ENCODE measurements at places on chromosomes 4 and X. TPM values are rescaled to one million over a fixed set of nuclear protein-coding genes. Genes with fewer than 3 reads are reported as not detected.

CRMP1 gene
- total RNA-seq = 0.59 TPM

- no peak for DNase-seq
Observed at GRCh38 chrX:40976981-40977380, 108.3 kb upstream of the USP9X start.

C4orf54 gene
- not detected for total RNA-seq

DNA sequence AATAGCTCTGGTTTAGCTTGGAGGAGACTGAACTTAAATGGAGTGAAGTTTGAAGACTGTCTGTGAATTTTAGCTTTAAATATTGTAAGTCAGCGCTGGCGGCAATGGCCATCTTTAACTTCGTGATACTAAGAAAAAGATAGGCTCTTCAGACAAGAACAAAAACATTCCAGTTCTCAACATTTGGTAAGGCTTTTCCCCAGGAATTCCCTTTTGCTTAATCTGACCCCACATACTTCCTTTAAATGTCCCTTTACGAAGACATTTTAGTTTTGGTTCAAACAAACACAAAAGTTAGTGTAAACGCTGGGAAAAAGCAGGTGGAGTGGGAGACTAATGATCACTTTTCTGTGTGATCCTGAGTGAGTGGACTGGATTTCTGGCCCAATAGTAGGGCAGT, 106.2 kb downstream of the MAML3 start:
- no peak for DNase-seq

DNA sequence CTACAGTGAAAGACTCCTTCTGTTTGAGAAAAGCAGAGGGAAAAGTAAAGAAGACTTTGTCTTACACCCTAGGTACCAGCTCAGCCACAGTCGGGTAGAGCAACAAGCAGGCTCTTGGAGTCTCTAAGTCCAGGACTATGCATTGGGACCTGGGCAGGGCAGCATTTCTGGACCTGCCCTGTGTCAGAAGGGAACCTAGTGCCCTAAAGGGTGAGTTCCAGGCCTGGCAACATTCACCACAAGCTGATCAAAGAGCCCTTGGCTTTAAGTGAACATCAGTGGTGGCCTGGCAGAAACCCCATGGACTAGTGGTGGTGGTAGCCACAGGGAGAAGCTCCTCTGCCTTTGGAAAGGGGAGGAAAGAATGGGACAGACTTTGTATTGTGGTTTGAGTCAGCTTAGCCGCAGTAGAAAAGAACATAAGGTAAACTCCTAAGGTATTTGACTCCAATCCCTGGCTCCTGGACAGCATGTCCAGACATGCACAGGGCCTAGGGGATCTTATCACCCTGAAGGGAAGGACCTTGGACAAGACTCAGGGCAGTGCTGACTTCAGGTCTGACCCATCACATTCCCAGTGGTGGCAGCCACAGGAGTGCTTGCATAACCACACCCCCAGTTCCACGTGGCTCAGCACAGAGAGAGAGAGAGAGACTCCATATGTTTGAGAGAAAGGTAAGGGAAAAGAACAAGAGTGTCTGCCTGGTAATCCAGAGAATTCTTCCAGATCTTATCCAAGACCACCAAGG, 32.6 kb downstream of the CCDC158 start:
- DNase-seq = no peak

GRCh38 chrX:105098812-105099211, 121.7 kb downstream of the TEX13A start:
- no peak for DNase-seq

DNA sequence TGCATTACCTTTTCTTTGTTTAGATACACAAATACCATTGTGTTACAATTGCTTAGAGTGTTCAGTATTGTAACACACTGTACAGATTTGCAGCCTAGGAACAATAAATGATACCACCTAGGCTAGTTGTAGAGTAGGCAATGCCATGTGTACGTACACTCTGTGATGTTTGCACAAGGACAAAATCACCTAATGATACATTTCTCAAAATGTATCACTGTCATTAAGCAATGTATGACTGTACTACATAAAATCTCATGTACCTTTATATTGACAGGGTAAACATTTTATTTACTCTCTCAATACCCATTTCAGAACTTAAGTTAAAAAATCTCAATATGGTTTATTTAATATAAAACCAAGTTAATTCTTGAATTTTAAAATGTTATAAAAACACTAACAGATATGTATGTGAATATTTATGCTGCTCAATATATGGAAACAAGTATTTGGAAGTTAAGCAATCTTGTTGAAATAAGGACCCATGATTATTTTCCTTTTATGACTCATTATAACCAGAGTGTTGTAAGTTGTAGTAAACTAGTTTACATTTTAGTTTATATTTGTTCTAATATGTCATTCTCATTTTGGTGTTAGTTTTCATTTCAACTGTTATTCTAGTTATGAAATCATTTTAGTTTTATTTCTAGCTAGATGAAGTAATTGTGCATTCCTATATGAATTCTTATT, 409.2 kb downstream of the TLL1 start:
- no peak for DNase-seq

DNA sequence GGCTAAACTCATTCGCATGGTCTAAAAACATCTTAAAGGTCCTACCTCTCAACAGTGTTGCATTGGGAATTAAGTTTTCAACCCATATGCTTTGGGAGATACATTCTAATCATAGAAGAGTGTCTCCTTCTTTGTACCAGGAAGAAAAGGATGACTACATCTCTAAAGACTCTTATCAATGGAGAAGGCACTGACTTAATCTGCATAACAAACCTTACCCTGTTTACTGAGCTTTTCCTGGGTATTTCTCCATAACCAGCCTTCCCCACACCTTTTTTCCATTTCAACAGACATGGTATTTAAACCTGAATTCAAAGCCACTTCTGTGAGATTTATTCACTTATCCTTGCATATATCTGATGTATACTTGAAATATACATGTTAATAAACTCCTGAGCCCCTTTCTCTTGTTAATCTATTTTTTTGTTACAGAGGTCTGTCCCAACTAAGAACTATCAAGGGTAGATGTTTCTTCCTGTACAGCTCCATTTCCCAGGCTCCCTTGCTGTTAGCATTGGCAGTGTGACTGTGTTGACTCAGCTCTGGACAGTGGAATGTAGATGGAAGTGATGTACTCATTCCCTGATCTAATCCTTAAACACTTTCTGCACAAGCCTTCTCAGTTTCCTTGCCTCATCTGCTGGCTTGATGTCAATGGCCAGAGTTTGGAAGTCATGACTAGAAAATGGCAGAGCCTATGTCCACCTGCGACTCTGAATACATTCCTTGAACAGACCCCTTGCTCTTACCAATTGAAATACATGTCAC, 148.9 kb upstream of the CPEB2 start:
- no peak for DNase-seq

DNA sequence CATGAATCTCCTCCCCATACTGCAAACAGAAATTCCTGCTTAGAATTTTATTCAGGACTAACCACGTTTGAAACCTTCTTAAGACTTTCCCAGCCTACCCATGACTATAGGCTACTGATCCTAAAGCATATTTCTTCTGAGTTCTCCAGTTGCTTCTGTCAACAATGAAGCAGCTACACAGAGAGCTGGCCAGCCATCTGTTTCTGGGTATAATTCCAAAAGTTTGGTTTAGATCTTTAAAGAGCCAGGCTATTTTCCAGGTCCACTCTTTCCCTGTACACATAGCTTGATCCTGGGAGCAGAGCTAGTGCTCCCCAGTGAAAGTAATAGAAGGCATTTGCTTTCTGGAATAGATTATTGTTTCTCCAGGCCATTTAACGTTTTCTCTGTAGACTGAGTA, 4.0 kb upstream of the ITM2A start:
- no peak for DNase-seq

GRCh38 chr4:101157415-101158133, 189.8 kb downstream of the PPP3CA start:
- DNase-seq = no peak

DNA sequence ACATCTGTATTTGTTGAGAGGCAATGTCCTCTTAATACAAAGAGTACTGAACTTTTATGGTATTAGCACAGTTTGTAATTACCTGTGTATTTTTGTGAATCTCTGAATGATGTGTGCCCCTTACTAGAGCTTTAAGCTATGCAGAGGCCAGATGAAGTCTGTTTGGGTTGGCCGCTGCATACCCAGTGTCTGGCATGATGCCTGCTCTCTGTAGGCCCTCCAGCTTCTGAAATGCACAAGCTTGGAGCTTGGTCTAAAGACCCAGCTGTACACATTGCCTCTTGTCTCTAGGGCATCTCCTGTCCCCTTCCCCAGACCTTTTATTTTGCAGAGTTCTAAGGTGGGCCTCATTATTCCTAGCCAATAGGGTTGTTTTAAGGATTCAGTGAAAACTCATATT, 68.6 kb downstream of the CDS1 start:
- no peak for DNase-seq

CD38 gene
- total RNA-seq = 12.1 TPM

All from tibial nerve (tissue), 4 donors.